ENCODE measurements at places on chromosomes 13 and 19.

GRCh38 chr19:44951179-44952159, 3.7 kb upstream of the CLPTM1 start:
- DNase-seq = peak; percentile 40

- DNase-seq = peak; percentile 29
These were observed 48.8 kb upstream of the INTS6 start for GRCh38 chr13:51501592-51502152.

- no peak for DNase-seq
These were observed 50.5 kb upstream of the ZNF507 start for GRCh38 chr19:32294871-32295438.

GRCh38 chr19:44005973-44006372, 3.2 kb downstream of the ZNF230 start:
- DNase-seq = no peak

- DNase-seq = no peak
These were observed 16.4 kb upstream of the IGFL1 start for GRCh38 chr19:46213156-46213555.

Data from retinal pigment epithelial cell (primary cell).